Kidney epithelial cell (primary cell): ENCODE measurements at places on chromosomes 12 and 14.

GRCh38 chr14:35034440-35034833 lies 11.6 kb upstream of the FAM177A1 start:
- DNase-seq: no peak

GRCh38 chr12:92331383-92331782 lies 185.7 kb upstream of the BTG1 start:
- no peak for DNase-seq

- DNase-seq: no peak
Observed at GRCh38 chr12:124927201-124928094, 13.0 kb upstream of the UBC start.

- no peak for DNase-seq
Observed at GRCh38 chr12:123595729-123596128, 6.2 kb upstream of the DDX55 start.

DNA sequence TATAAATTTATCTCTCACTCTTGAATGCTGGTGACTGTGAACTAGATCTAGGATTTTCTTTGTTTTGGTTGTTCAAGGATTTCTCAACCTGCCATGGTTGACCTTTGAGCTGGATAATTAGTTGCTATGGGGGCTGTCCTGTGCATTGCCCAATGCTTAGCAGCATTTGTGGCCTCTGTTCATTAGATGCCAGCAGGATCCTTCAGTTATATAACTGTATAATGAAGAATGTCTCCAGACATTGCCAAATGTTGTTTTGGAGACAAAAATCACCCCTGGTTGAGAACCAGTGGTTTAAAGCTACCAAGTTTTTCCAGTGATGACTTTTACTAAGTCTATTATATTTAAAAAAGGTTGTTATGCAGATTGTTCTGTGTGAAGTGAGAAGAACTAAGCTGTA lies 147.9 kb upstream of the STXBP6 start:
- no peak for DNase-seq

DNA sequence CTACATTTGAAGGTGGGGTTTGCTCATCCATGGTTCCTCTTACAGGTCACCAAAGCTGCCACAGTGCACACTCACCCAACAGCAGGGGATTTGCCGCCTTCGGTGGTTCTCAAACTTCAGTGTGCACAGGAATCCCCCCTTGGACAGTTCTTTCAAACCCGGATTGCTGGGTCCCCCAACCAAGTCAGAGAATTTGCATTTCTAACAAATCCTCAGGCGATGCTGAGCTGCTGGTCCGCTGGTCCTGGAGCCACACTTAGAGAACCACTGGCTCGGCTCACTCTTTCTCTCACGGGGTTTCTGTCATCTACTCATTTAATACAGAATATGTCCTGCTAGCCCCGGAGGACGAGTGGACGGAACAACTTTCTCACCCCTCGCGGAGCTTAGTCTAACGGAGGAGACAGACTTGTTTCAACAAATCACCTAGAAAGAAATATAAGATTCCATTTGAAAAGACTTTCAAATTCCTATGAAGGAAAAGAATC lies 24.1 kb upstream of the ZFP36L1 start:
- no peak for DNase-seq

DNA sequence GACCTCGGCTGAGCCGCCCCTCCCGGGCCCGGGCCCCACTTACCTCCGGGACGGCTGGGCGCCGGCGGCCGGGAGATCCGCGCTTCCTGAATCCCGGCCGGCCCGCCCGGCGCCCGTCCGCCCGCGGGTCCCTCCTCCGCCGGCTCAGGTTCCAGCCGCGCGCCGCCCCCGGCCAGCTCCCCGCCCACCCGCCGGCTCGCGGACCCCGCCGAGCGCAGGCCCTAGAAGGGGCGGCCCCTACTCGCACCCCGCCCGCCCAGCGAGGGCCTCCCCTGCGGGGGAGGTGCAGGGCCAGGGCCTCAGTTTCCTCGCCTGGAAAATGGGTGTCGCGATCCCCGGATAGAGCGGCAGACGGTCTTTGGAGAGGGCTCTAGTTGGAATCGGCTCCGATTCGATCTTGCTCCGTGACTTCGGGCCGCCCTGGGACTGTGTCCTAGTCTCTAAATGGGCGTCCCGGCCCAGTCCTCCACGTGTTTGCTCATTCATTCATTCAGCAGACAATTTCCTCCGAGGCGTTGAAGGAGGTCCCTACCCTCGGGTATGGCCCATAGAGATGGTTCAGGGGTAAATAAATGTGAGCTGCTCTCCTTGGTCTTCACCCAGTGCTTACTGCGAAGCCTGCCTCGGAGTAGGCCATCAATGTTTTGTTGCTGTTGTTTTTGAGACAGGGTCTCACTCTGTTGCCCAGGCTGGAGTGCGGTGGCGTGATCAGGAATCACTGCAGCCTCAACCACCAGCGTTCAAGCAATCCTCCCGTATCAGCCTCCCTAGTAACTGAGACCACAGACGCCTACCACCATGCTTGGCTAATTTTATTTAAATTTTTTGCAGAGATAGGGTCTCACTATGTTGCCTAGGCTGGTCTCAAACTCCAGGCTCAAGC lies at the start of gene TRPV4:
TSS of gene TRPV4 (minus strand) at position 92 of the 883 bp plus-strand sequence. CDS start 18,602 bp downstream, outside the sequence.
- DNase-seq: no peak

DNA sequence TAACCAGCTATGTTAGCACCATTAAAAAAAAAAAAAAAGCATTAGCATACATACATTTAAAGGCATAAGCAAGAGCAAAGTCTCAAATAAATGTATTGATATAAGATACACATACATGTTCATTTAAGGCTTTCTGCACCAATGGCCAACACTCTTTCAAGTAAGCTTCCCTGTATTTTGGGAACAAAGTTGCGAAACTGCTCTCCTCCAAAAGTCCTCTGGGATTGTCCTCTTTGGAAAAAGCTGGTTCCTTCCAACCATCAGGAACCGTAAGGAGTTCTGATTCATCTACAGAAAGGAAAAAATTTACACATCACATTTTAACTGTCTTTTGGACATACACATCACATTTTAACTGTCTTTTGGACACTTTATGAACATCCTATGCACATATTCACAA lies 3.2 kb downstream of the KRR1 start:
- DNase-seq: no peak

DNA sequence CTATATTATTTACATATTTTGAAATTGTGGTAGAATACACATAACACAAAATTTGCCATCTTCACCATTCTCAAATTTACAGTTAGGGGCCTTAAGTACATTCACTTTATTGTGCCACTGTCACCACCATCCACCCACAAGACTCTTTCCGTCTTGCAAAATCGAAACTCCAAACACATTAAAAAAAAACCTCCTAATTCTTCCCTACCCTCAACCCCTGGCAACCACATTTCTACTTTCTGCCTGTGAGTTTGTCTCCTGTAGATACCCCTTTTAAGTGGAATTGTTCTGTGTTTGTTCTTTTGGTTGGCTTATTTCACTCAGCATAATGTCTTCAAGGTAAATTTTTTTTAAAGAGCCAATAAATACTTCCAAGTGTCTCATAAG lies 31.6 kb upstream of the AMIGO2 start:
- DNase-seq: no peak

GRCh38 chr12:128715485-128715884 lies 108.3 kb downstream of the SLC15A4 start:
- no peak for DNase-seq

GRCh38 chr14:61489932-61490331 lies 168.6 kb downstream of the PRKCH start:
- no peak for DNase-seq

- no peak for DNase-seq
Observed at GRCh38 chr12:68416826-68417225, 84.7 kb upstream of the MDM1 start.

GRCh38 chr12:27289414-27289813 lies 43.2 kb upstream of the BMAL2 start:
- no peak for DNase-seq

- no peak for DNase-seq
Observed at GRCh38 chr12:45879363-45879895, 110.9 kb downstream of the SCAF11 start.
